ENCODE measurements at places on chromosomes 12 and 14. TPM values are rescaled to one million over a fixed set of nuclear protein-coding genes. Genes with fewer than 3 reads are reported as not detected.

DNA sequence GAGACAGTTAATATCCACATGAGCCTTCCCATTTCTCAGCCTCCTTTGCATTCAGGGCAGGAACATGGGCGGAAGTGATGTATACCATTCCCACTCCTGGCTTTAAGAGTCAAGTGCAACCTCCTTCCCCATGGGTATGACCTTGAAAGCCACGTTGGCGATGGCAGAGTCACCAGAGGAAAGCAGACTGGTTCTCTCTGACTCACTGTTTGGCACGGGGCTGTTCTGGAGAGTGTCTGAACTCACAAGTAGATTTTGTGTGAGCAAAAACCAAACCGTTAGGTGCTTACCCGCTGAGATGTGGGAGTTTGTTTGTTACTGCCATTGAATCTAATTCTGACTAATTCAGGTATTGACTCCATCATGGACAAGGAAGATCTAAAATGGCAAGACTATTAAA is 36.7 kb upstream of the PZP start:
- no peaks in the 10 kb centered on the region for H3K36me3 ChIP-seq
- no peaks in the 10 kb centered on the region for H3K4me1 ChIP-seq
- H3K4me3 ChIP-seq: no peak overlapping the region

- H3K4me1 ChIP-seq: no peaks in the 10 kb centered on the region
- H3K27ac ChIP-seq: no peak overlapping the region
- no peak for DNase-seq
- no peaks in the 10 kb centered on the region for H3K36me3 ChIP-seq
- no peak overlapping the region for H3K4me3 ChIP-seq
Measured at GRCh38 chr12:25401547-25402345, 151.0 kb upstream of the KRAS start.

DNA sequence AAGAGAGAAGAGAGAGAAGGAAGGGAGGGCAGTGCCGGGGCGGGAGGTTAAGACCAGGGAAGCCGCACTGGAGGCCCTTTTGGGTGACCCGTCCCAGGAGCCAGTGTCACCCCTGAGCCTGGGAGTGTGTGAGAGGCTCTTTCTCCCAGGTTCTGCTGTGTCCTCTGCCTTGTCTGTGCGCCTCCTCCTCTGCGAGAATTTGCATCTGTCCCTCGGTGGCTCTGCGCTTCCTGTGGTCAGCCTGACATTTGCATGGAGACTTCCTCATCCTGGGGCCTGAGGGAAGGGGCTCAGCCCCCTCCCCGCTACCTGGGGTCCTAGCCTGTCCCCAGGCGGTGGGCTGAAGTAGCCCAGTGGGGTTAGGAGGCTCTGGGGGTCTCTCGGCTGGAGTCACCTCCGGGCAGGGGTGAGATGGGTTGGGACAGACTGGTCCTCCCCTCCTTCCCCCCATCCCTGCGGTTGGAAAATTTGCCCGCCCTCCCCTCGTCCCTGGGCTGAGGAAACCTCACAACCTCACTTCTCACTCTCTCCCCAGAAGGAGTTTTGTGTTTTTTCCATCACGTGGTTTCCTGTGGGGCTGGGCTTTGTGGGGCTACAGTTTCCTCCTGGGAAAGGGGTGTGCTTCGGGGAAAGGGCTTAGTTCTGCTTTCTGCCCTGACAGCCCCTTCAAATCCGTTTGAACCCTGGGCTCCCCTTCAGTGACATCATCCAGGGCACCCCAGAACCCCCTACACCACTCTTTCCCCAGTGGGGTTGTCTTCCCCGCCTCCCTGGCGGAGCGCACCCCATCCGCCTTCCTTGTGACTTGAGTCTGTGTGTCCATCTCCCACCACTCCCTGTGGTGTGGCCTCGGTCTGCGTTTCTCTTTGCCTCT is 2.5 kb downstream of the PTPN6 start:
- no peak overlapping the region for H3K4me3 ChIP-seq
- peak overlapping the region; percentile 40 for H3K27ac ChIP-seq
- DNase-seq: no peak
- peaks cover 16% of the 10 kb centered on the region for H3K36me3 ChIP-seq

DNA sequence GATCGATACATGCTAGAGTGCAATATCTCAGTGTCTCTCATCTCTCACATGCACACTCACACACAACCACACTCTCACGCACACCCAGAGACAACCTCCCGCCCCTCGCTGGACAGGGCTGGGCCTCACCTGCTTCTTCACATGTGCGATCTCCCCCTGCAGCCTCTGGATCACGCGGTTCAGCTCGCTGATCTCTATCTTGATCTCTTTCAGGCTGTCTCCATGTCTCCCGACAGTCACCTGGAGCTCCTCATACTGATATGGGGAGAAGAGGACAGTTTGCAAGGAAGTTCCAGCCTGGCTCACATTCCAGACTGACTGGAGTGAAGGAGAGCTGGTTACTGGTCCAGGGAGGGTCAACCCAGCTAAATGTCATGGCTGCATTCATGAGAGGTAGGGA is 4.4 kb downstream of the KRT2 start:
- peaks cover 12% of the 10 kb centered on the region for H3K4me1 ChIP-seq
- no peaks in the 10 kb centered on the region for H3K27me3 ChIP-seq
- H3K4me3 ChIP-seq: no peak overlapping the region
- H3K27ac ChIP-seq: no peak overlapping the region
- H3K36me3 ChIP-seq: no peaks in the 10 kb centered on the region

DNA sequence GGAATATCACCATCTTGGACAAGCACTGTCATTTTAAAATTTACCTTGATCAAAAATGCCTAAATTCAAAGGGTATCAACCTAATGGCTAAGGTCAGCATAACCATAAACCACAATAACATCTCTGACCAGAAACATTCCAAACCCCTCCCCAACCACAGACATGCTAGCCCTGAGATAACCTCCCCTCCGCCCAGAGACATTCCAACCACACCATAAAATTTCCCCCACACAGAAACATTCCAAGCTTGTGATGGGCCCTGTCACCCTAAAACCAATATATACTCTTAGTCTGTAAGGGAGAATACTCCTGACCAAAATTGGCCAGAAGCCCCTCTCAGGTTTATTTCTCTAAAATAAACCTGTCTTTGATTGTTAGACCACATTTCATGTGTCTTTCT is 17.7 kb downstream of the EPYC start:
- no peaks in the 10 kb centered on the region for H3K4me1 ChIP-seq
- H3K4me3 ChIP-seq: no peak overlapping the region
- no peaks in the 10 kb centered on the region for H3K27me3 ChIP-seq
- H3K36me3 ChIP-seq: no peaks in the 10 kb centered on the region

- peak; percentile 56 for DNase-seq
- H3K27me3 ChIP-seq: no peaks in the 10 kb centered on the region
- H3K4me3 ChIP-seq: no peak overlapping the region
- H3K36me3 ChIP-seq: no peaks in the 10 kb centered on the region
Measured at GRCh38 chr12:20211981-20212421, 156.3 kb upstream of the PDE3A start.

GRCh38 chr14:104094709-104095425 is 9.4 kb downstream of the ASPG start:
- H3K36me3 ChIP-seq: no peaks in the 10 kb centered on the region
- peak; percentile 80 for DNase-seq
- peaks cover 12% of the 10 kb centered on the region for H3K4me1 ChIP-seq
- H3K4me3 ChIP-seq: no peak overlapping the region
- H3K27ac ChIP-seq: no peak overlapping the region

GRCh38 chr14:100268591-100269207 is 29.8 kb downstream of the YY1 start:
- H3K27me3 ChIP-seq: no peaks in the 10 kb centered on the region
- H3K36me3 ChIP-seq: peaks cover 19% of the 10 kb centered on the region
- no peak overlapping the region for H3K4me3 ChIP-seq
- H3K27ac ChIP-seq: no peak overlapping the region
- no peak for DNase-seq

GRCh38 chr12:80241576-80242273 is 142.4 kb downstream of the OTOGL start:
- DNase-seq: no peak
- H3K27me3 ChIP-seq: no peaks in the 10 kb centered on the region
- no peak overlapping the region for H3K4me3 ChIP-seq
- H3K27ac ChIP-seq: no peak overlapping the region

DNA sequence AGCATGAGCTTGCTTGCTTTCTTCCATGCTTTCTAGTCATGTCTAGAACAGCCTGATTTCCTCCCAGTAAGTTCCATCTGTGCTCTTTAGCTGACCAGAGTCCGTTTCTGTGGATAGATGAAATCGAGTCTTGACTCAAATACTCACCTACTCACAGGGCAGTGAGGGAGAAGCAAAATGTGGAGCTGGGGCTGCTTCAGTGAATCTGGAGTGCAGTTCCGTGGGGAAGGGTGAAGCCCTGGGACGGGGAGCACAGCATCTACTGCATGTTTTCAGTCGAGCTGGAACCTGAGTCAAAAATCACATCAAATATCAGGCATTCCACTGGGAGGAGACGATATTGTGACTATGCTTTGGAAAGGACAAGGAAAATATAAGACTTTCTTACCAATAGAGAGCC is 70.3 kb upstream of the PRMT8 start:
- no peak overlapping the region for H3K4me3 ChIP-seq
- no peak for DNase-seq
- no peak overlapping the region for H3K27ac ChIP-seq
- H3K27me3 ChIP-seq: no peaks in the 10 kb centered on the region
- no peaks in the 10 kb centered on the region for H3K36me3 ChIP-seq
- H3K4me1 ChIP-seq: peaks cover 15% of the 10 kb centered on the region

DNA sequence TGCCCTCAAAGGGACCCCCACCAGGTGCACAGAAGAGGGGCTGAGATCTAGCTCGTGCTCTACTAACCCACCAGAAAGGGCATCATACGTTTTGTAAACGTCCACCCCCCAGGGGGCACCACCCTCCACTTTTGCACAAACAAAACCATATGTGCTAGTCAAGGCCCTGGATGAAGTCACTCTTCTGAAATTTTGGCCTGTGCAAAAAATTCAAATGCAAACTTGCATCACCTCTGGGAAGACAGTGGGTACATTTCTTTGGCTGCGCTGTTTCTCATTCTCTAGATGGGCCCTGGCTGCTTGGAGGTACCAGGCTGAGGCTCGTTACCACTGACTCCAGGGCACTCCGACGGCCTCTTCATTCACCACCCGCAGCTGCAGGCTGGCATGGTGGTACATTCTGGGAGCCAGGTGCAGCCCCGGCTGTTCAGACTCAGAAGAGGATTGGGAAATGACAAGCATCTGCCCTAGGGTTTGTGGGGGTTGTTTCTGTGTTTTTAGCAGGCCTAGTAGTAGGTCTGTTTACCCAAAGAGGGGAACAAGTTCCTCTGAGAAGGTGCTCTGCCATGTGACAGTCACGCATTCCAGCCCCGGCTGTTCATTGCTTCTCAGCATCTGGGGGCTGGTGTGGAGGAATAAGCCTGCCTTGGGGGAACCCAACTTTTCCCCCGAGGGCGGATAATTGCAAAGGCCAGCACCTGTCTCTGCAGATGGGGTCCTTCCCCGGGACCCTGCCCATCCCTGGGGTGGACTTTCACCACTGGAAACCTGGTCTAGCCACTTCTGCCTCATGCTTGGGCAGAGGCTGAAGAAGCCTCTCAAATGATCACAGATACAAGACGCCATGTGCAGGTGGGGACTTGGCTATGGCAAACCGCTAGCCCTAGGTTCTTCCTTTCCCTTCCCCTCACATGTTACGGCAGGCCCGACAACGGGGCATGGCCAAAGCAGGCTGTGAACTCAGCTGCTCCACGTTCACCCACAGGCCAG is 147.6 kb downstream of the DPF3 start:
- H3K4me3 ChIP-seq: no peak overlapping the region
- no peak for DNase-seq
- H3K27me3 ChIP-seq: no peaks in the 10 kb centered on the region
- no peaks in the 10 kb centered on the region for H3K36me3 ChIP-seq
- H3K4me1 ChIP-seq: peaks cover 41% of the 10 kb centered on the region
- no peak overlapping the region for H3K27ac ChIP-seq

DNA sequence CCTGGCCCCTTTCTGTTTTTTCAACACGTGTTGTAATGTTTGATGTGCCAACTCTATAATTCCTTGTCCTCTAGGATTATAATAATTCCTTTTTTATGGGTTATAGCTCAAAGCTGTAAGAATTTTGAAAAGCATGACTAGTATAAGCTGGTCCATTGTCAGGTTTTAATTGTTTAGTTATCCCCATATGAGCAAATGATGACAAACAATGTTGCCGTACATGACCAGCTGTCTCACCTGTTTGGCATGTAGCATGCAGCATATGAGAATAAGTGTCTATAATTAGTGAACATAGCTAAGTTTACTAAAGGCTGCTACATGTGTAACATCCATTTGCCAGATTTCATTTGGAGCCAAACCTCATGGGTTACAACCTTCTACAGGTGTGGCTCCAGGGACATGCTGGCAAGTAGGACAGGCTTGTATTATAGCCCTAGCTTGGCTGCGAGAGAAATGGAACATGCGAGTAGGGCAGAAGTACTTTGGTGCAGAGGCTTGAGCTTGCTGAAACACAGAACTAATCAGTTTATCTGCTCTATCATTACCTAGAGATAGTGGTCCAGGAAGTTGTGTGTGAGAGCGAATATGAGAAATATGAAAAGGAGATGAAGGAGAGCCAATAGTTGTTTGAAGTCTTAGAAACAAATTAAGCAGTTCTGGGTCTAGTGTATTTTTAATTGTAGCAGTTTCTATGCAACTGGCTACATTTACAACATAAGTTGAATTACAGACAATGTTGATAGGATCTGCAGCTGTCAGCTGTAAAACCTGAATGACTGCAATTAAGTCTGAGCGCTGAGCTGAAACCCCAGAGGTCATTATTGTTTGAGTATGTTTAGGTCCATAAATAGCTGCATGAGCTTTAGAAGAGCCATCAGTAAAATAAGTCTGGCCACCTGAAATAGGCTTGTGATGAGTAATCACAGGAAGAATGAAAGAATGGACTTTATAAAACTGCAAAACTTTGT is 22.6 kb upstream of the MAPKAPK5 start:
- no peaks in the 10 kb centered on the region for H3K36me3 ChIP-seq
- DNase-seq: peak; percentile 7
- H3K4me3 ChIP-seq: no peak overlapping the region
- no peaks in the 10 kb centered on the region for H3K4me1 ChIP-seq

DNA sequence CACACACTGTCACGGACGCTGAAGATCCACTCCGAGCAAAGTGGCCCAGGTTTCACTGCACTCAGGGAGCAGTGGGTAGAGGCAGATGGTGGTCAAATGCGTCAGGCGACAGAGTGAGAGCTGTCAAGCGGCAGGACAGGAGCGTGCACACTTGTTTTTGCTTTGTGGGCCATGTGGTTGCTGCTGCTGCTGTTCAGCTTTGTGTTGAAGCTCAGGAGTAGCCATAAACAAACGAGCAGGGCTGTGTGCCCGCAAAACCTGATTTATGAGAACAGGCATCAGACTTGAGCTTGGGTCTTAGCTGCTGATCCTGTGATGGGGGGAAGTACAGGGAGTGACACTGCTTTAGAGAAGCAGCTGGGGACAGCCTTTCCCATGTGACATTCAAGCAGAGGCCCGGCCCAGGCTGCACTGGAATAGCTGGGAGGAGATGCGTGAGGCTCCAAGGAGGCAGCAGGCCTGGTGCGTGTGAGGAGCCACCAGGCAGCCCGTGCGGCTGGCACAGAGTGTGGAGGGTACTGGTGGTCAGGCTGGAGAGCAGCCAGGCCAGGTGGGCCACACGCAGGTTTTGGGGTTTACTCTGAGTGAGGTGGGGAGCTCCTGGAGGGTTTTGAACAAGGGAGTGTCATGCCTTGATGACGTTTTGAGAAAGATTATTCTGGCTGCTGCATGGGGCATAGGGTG is 31.1 kb upstream of the ASPG start:
- no peak overlapping the region for H3K4me3 ChIP-seq
- H3K4me1 ChIP-seq: peaks cover 9% of the 10 kb centered on the region
- no peaks in the 10 kb centered on the region for H3K27me3 ChIP-seq
- no peak overlapping the region for H3K27ac ChIP-seq
- DNase-seq: no peak
- H3K36me3 ChIP-seq: no peaks in the 10 kb centered on the region

Gene DPF3
- 9.6 TPM for total RNA-seq

Gene SYNDIG1L
- 8.7 TPM for total RNA-seq

Gene RFX4
- total RNA-seq: 18.6 TPM

Gene SLC6A13
- total RNA-seq: 711 TPM
